Activated CD4-positive, alpha-beta T cell treated with anti-CD3 and anti-CD28 coated beads, Interleukin-2, amount 50 U/mL, for 16 hours (primary cell): ENCODE measurements at places on chromosomes 6 and 20.
A peak's percentile ranks its signal among the peaks of the same experiment; 100 is the strongest.

- no peak for DNase-seq
Measured at GRCh38 chr6:170278743-170279094, 12.2 kb downstream of the DLL1 start.

GRCh38 chr6:7067305-7067704 lies 40.5 kb upstream of the RREB1 start:
- no peak for DNase-seq

GRCh38 chr6:122154912-122155575 lies 244.4 kb upstream of the HSF2 start:
- no peak for DNase-seq

- DNase-seq = no peak
Measured at GRCh38 chr6:6479785-6480184, 108.7 kb upstream of the LY86 start.

- no peak for DNase-seq
Measured at GRCh38 chr20:31705598-31706597, 16.8 kb downstream of the BCL2L1 start.

GRCh38 chr20:55538261-55538908 lies 466.9 kb downstream of the CBLN4 start:
- no peak for DNase-seq

GRCh38 chr6:159988983-159989454 lies 20.1 kb downstream of the IGF2R start:
- DNase-seq = peak; percentile 57

DNA sequence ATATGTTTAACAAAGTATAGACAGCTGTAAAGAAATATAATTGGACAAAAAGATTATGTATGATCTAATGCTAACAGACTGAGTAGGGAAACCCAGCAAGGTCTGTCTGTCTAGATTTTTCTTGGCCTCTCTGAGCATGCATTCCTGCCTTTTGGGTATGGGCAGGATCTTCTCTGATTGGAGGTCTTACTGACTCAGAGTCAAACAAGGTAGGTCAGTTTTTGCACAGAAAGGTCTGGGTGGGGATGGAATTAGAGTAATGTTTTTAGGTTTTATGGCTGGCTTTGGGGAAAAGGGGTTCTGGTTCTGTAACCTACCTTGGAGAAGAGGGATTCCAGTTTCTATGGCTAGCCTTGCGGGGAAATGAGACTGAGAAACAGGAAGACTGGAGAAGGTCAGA lies 65.5 kb downstream of the LIN28B start:
- no peak for DNase-seq

- DNase-seq = peak; percentile 35
Measured at GRCh38 chr6:117477988-117478852, 4.3 kb upstream of the DCBLD1 start.

GRCh38 chr20:58458342-58459057 lies 56.7 kb downstream of the APCDD1L start:
- no peak for DNase-seq
